ENCODE measurements at places on chromosomes 3 and 15.

DNA sequence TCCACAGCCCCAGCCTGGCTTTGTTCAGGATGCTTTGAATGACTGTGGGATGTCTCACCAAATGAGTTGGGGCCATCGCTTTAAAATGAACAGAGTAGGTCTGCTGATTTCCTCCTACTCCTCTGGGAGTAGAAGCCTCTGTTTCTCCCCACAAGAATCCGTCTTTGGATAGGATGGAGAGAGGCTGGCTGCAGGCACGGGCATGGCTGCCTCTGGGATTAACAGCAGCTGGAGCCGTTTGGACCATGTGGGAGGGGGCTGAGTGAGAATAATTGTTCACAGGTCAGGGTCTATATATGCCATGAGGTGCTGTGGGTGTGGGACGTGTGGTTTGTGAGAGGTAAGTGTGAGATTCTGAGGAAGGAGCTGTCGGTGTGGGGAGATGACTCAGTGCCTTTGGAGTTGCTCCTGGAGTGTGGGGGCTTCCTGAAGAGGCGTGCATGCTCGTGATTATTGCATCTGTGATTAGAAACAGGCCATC, 48.0 kb upstream of the APEH start:
- no peak for DNase-seq

- no peak for DNase-seq
These were observed 19.4 kb downstream of the CA12 start for GRCh38 chr15:63362196-63362595.

- DNase-seq, result no peak
These were observed 58.7 kb downstream of the OXNAD1 start for GRCh38 chr3:16323737-16324136.

- DNase-seq, result no peak
These were observed 12.1 kb upstream of the FBLN2 start for GRCh38 chr3:13536832-13537231.

DNA sequence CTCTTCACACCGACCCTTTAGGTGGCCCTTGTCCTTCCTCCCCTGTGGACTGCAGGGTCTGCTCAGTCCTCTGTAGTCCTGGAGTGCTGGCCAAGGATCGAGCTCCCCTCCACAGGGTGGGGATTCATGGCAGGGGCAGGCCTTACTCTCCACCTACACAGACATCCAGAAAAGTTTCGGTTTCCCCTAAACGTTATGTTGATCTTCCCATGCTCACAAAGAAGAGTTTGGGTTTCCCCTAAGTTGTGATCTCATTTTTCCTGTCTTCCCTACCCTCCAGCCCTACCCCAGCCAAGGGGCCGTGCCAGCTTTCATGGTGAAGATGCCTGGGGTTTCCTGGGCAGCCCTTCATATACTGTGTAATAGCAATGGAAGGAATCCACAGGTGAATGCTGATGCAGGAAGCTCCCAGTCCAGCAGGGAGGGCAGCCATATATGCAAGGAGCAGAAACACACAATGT, 10.3 kb downstream of the STOML1 start:
- DNase-seq, result no peak

GRCh38 chr3:72100080-72100511, 315.1 kb upstream of the PROK2 start:
- no peak for DNase-seq

DNA sequence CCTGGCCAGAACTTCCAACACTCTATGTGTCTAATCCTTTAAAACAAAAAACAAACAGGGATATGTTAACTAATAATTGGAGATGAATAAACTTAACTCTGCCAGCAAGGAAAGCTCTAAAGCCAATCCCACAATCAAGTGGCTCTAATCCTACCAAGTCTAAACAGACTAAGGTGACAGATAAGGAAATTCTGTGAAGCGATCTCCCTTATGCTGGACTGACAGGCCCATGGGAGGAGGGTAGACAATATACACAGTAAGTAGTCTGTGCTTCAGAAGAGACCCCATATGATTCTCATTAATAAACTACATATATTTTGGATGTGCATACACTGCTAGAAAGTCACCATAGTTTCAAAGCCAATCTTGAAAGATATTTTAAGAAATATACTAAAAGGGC, 10.1 kb downstream of the VPS13C start:
- DNase-seq, result no peak

GRCh38 chr3:16146015-16146730, 28.3 kb upstream of the GALNT15 start:
- DNase-seq, result no peak

DNA sequence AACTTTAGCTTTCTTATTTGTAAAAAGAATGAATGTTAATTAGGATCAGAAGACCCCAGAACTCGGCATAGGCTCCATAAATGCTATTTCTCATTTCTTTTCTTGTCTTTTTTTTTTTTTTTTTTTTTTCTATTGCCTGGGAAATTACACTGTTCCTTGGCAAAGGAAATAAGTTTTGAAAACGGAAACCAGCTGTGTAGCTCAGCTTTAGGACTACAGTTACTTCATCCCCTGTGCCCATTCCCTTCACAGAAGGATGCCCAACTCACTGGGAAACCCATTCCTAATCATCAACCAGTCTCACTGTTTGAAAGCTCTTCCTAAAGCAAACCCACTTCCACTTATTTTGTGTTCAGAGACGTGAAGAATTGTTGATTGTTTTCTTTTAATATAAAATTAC, 254.0 kb upstream of the IL12A start:
- DNase-seq, result no peak

DNA sequence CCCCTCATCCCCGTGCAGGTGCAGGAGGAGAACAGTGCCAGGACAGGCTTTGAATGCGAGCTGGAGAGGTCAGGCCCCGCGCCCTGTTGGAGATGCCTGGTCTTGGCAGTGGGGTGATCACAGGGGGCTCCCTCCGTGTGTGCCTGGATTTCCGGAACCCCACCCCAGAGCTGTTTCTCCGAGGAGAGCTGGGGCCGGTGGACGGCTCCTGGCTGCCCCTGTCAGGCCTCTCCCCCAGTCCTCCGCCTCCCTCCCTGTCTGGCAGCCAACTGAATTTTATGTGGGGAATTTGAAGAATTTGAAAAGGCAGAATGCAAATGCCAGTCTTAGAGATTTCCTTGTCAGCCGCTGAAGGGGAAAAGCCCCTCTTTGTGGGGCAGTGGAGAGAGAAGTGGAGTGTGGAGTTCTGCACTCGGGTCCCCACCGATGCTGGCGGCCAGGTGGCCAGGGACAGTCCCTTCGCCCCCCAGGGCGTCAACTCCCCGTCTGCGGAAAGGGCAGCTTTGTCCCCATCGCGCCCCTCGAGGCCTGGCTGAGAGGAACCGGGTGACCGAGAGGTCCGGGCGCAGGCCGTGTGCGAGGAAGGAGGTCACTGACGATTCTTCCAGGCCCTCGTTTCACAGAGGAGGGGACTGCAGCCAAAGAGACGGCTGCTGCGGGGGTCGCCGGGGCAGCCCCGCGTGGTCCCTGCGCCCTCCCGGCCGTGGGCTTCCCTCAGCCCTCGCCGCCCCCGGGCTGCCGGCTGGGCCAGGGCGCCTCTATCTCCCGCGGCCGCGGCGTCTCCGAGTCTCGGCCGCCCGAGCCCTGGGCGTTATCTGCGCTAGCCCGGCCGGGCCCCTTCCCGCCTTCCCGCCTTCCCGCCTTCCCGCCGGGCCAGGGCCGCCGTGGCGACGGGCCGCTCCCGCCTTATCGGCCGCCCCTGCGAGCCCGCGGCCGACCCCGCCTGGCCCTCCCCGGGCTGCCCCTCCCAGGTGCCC, 56.0 kb upstream of the LCTL start:
- DNase-seq, result no peak

GRCh38 chr3:186520957-186521842, 23.0 kb downstream of the CRYGS start:
- DNase-seq, result peak; percentile 61

GRCh38 chr3:12180218-12180617, 21.5 kb upstream of the TIMP4 start:
- no peak for DNase-seq

- no peak for DNase-seq
These were observed 41.9 kb downstream of the NMD3 start for GRCh38 chr3:161263057-161263456.

GRCh38 chr15:66564136-66565041, 1.4 kb downstream of the LCTL start:
- DNase-seq, result no peak

GRCh38 chr3:53154881-53155285, 6.1 kb upstream of the PRKCD start:
- DNase-seq, result no peak

DNA sequence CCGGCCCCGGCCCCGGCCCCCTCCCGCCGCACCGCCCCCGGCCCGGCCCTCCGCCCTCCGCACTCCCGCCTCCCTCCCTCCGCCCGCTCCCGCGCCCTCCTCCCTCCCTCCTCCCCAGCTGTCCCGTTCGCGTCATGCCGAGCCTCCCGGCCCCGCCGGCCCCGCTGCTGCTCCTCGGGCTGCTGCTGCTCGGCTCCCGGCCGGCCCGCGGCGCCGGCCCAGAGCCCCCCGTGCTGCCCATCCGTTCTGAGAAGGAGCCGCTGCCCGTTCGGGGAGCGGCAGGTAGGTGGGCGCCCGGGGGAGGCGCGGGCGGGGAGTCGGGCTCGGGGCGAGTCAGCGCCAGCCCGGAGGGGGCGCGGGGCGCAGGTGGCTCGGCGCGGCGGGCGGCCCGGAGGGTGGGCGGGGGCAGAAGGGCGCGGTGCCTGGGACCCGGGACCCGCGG, 352 bp downstream of the CHRD start:
- peak; percentile 32 for DNase-seq

GRCh38 chr3:67522081-67522480, 132.3 kb downstream of the SUCLG2 start:
- no peak for DNase-seq

DNA sequence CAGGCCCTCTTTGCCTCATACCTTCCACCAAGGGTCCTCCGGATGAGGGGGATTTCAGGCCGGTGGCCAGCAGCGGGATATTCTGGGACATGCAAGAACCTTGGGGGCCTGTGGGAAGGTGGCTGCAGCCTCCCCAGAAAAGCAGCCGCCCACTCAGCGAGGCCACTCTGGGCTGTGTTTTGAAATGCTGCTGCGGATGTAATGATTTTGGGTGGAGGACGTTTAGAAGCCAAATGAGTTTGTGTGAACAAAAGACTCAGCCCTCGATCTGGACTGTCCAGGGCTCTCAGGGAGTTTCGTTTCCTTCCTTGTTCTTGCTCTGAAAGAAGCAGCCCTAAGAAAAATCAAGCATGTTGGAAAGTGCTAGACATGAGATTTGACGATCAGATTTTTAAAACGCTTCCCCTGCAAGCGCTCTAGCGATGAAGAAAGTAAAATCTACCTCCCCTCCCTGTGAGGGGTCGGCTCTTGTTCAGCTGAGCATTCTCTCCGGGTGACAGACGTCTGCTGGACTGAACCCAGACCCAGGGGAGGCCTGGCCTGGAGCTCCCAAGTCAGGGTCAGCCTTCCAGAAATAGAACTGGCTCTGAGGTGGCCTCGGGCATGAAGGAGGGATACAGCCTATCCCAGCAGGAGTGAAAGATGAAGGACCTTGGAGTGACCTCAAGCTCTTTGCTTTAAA, 12.9 kb downstream of the HEG1 start:
- no peak for DNase-seq

DNA sequence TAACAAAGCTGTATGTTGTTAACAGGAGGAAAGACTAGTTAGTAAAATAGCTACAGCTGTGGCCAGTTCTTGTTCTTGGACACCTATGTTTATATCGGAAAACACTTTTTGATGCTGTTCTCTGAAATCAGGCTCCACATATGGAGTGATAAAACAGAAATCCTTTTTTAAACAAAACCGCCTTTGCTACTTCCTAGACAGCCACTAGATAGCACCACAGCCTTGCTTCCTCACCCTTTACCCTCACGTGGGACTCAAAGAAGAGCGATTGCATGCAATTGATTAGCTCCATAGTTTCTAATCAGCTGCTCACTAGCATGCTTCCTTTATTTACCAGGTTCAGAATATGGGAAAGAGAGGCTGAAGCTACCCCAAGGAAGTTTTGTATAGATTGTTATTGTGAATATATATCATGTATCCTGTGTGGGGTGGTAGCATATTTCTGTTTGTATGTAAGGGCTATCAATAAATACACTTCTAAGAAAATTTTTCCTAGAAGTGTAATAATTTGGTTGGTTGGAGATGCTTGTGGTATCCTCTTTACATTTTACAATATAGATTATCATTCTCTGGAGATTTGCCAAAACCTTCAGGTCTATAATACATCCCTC, 4.3 kb upstream of the MTFMT start:
- peak; percentile 19 for DNase-seq

- DNase-seq, result no peak
These were observed 57.0 kb downstream of the MLH1 start for GRCh38 chr3:37050282-37050681.

- DNase-seq, result no peak
These were observed 7.8 kb downstream of the BLOC1S6 start for GRCh38 chr15:45594835-45595530.

- no peak for DNase-seq
These were observed 170.4 kb upstream of the ATP10A start for GRCh38 chr15:26033493-26033892.

GRCh38 chr3:194256040-194256945, 94.8 kb downstream of the CPN2 start:
- DNase-seq, result no peak

DNA sequence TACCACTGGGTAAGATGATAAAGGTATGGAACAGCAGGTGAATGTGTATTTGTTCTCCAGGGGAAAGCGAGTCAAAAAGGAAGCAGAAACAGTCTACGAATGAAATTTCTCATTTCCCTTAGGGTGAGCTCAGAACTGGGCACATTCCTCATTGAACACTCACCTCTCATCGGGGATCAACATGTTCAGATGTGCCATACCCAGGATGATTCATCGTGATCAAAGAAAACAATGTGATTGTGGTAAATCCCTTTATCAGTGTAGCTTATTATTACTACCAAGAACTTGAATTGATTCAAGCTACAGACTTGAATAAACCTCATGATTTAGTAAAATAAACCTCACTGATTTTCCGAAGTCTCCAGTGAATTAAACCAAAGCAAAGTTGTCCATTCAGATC, 72.1 kb downstream of the GJD2 start:
- no peak for DNase-seq

DNA sequence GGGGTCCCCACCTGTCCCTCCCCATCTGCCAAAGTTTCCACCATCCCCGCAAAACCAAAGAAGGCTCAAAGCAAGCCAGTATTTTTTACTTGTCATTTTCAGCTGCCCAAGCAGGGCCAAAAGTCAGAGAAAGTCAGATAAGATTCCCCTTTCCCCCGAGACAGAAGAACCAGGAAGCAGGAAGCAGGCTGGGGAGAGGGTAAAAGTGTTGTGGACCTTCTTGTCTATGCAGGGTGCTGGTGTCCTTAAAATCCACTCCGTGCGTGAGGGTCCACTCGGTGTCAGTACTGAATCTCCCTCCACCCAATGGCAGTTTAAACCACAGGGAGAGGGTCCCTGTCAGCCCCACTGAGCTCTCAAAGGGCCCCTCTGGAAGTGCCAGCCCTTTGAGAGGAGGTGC, 20.2 kb upstream of the RPL32 start:
- DNase-seq, result no peak

DNA sequence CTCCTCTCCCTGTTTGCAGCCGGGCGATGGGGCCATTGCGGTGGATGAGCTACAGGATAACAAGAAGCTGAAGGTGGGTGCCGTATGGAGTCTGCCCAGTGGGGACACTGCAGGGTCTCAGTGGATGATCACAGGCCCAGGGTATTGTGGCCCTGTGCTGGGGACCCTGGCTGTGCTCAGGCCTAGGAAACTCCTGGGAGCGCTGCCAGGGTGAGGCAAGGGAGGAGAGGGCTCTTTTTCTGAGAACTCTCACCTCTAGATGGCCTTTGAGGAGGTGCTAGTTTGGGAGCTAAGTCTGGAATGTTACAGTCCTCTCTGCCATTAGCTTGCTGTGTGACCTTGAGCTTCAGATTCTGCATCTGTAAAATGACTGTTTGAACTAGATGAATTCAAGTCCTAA, 16.4 kb downstream of the SLC24A1 start:
- DNase-seq, result no peak
